Left forelimb (tissue), 1 donor: ENCODE measurements at places on chromosomes 1 and 21.

DNA sequence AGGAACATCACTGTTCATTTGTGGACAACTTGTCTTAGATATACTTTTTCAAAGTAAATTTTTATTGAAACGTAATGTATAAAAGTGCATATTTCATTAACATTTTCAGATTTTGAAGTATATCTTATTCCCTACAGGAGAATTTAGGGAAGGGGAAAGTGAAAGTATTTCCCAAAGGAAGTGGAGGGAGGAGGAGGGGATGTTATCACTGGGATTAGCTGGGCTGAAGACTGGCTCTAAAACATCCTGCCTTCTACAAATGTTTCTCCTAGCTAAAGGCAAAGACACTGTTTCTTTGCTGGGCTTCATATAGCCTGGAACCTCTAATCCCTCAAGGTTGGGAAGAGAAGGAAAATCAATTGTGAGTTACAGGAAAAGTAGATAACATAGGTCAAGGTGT lies 7.1 kb upstream of the ZNF697 start:
- no peak for DNase-seq

DNA sequence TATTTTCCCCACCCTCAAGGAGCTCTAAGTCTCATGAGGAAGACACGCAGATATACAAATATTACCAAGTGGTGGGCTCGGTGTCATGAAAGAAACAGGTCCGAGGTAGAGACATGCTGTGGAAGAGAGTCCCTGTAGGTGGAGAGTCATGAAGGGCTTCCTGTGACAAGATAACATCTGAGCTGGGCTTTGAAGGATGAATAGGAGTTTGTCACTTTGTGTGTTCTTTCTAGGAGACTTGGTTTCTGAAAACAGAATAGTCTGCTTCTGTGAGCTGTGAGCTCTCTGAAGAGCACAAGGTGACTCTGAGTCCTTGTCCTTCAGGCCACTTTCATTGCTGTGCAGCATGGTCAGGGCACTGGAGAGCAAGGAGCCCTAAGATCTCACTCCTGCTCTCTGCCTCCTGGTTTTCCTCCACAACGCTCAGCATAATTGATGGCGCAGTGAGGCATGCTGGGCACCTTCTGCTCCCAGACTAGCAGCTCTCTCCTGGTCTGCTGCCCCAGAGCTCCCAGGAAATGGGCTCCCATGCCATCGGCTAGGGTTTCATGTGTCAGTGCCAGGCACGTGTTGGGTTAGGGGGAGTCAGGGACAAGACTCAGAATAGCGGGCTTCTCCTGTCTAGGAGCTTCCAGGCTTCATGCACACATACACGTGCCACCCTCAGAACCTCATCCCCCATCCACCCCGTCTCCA lies 209.9 kb upstream of the CSF3R start:
- no peak for DNase-seq

GRCh38 chr1:8462371-8462892 lies 144.5 kb downstream of the SLC45A1 start:
- no peak for DNase-seq

GRCh38 chr1:227227761-227228160 lies 90.5 kb downstream of the CDC42BPA start:
- DNase-seq = no peak

GRCh38 chr1:205199090-205199930 lies 12.2 kb downstream of the DSTYK start:
- DNase-seq = no peak

- no peak for DNase-seq
Observed at GRCh38 chr1:114428083-114428754, 82.8 kb downstream of the TRIM33 start.
